ENCODE measurements at places on chromosomes 1 and 21. TPM values are rescaled to one million over a fixed set of nuclear protein-coding genes. Genes with fewer than 3 reads are reported as not detected.

Gene OR2G6
- not detected for total RNA-seq

Gene C1orf115
- total RNA-seq = 4.9 TPM

Gene LCE1E
- total RNA-seq = not detected

Gene RNF11
- 38.4 TPM for total RNA-seq

Gene C8A
- total RNA-seq = not detected

Gene IL24
- 0.42 TPM for total RNA-seq

Gene FOXD3
- total RNA-seq = 0.75 TPM

Gene TMEM53
- total RNA-seq = 7.1 TPM

Gene ESRRG
- not detected for total RNA-seq

Gene KRTAP13-2
- total RNA-seq = not detected

Gene MYOG
- total RNA-seq = not detected

Gene PARP1
- total RNA-seq = 105 TPM

Gene NID1
- total RNA-seq = 6.7 TPM
